Stimulated activated CD8-positive, alpha-beta memory T cell treated with anti-CD3 and anti-CD28 coated beads, Interleukin-7, amount 100 ng/mL, for 1 hour (primary cell): ENCODE measurements at places on chromosomes 1 and 21.

GRCh38 chr1:53909946-53910345 lies 16.0 kb downstream of the DIO1 start:
- DNase-seq = no peak

GRCh38 chr21:30408782-30409494 lies 13.1 kb downstream of the KRTAP13-1 start:
- DNase-seq = no peak

DNA sequence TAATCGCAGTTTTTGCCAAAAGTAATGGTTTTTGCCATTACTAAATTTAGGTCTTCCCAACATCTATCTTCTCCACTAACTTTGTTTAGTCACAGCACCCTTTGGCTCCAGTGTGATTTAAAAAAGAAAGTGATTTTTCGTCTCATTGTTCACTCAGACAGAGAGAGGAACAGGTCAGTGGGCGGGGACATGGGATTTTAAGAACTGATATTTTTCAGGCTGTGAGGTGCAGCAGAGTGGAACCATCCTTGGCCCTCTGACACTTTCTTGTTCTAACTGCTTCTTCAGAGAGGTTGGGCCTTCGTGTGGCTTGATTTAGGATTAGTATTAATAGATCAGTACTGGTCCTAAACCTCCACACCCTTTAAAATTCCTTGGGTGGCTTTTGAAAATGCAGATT lies 38.8 kb downstream of the CASQ2 start:
- no peak for DNase-seq

DNA sequence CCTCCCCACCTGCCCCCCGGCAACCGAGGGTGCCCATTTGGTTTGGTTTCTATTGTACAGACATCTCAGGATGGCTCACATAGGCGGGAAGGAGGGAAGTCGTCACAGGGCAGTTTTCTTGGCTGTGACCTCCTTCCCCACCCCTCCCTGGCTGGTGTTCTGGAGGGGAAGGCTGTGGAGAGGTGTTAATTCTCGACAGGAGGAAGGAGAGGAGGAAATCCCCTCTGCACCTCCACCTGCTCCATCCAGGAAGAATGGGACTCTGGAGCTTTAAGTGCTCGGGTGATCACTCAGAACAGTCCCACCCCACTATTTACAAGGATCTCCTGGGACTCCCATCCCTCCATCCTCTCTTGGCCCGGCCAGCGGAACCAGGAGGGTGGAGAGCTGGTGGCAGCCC lies 7.6 kb downstream of the MEX3A start:
- no peak for DNase-seq

DNA sequence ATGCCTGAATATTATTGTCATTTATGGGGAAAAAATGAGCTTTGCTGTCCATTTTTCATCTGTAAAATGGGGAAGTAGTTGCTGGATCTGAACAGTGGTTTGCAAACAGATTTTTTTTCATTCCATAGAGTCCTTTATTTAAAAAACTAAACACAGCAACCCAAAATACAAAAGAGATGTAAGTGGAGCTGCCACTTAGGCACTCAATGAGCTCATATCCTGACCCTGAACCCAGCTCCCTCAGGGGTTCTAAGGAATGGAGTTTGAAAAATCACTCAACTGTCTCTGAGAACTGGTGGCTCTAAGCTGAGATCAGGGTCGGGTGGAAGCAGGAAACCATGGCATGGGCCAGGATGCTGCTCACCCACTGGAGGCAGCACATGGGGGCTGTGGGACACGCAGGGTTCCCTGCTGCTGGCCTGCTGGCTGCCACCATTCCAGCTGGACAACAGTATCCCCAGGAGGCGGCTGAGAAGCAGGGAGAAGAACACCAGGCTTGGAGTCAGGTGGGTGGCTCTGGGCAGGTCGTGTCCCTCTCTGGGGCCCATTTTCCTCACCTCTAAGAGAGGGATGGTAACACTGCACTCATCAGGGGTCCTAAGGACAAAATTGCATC lies 9.6 kb upstream of the ECE1 start:
- no peak for DNase-seq

GRCh38 chr1:41502912-41503311 lies 18.4 kb upstream of the EDN2 start:
- DNase-seq = no peak

GRCh38 chr1:180975551-180975950 lies 47.1 kb downstream of the STX6 start:
- no peak for DNase-seq

DNA sequence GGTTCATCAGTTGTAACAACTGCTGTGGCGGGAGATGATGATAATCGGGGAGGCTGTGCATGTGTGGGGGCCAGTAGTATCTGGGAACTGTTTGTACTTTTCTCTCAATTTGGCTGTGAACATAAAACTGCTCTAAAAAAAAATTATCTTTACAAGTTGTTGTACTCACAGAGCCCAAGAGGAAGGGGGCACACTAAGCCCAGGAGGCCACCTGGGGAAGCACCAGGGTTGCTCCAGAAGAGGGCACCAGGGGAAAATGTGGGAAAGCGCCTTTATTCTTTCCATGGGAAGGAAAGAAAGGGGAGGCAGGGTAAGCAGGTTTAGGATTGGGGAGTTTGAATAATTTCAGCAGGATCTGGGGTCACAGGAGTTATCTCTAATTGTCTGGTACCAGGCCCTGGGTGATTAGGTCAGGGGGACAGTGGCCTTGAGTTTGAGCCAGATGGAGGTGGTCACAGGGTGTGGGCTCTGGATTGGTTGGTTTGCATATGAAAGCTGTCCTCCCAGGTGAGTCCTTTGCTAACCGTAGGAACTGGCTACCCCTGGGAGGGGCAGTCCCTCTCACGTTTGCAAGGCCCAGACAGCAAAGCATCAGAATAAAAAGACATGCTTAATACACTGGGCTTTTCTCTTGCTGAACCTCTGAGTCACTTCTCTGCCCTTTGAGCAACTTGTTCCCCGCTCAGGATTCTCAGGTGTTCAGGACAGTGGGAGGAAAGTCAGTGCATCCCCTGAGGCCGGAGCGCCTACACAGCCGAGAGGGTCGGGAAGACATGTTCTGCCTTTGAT lies 11.2 kb downstream of the MYOC start:
- no peak for DNase-seq

GRCh38 chr1:199474738-199475137 lies 552.8 kb upstream of the NR5A2 start:
- DNase-seq = no peak

DNA sequence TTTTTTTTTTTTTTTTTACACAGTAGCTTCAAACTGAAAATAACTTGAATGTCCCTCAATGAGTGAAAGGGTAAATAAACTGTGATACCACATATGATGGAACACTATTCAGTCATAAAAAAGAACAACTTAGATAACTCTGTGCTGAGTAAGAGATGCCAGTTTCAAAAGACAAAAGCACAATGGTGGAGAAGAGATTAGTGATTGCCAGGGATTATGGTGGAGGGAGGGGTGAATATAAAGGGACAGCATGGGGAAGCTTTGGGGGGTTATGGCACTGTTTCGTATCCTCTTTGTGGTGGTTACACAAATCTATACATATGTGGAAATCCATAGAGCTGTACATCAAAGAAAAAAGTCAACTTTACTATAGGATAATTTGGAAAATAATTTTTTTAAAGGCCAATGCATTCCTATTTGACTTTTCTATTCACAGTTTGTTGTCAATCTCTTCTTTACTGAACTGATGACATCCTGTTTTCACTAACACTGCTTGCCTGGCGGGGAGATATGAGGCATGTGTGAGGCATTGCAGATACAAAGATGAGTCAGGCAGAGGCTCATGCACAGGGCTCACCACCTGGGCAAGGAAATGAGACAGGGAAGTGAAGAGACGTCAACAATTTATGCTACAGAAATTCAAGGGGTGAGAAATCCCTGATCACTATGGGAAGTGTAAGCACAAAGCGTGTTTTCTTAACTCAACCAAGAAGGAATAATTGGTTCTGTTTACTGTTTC lies 302.7 kb downstream of the DUSP10 start:
- no peak for DNase-seq

- no peak for DNase-seq
These were observed 45.4 kb upstream of the TENT5B start for GRCh38 chr1:27057801-27058625.

DNA sequence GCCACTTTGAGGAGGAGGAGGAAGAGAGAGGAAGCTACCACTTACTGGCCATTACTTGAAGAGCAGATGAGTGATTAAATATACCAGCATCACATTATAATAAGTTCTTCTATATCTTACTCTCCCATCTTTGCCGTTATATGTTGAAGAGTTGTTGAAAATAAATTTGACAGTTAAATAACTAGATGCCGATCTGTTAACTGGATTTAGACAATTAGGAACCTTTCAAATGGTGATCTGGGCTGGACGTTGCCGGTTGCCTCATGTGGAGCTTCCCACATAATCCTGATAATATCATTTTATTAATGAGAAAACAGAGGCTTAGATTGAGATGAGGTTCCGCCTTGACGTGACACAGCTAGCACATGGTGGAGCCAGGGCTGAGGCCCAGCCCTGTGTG lies 147.0 kb downstream of the SDCCAG8 start:
- no peak for DNase-seq

DNA sequence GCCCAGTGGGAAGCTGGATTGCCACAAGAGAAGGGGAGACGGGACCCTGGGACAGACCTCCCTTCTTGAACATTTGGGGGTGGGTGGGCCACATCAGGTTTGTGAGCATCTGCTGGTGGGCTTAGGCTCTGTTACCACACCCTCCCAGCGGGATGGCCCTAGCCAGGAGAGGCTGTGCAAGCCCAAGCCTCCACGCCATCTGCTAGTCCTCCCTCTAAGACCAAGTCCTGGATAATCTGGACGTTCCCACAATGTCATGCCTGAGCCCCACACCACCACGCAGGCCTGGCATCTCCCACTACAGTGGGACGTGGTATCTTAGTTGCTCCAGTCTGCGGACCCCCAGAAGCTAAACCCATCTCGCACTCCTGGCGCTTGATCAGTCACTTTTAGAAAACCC lies 3.7 kb upstream of the IBA57 start:
- DNase-seq = no peak

- no peak for DNase-seq
These were observed 18.3 kb downstream of the PLEKHA6 start for GRCh38 chr1:204341380-204341779.

- no peak for DNase-seq
These were observed 63.1 kb upstream of the SH3GLB1 start for GRCh38 chr1:86641318-86641717.

DNA sequence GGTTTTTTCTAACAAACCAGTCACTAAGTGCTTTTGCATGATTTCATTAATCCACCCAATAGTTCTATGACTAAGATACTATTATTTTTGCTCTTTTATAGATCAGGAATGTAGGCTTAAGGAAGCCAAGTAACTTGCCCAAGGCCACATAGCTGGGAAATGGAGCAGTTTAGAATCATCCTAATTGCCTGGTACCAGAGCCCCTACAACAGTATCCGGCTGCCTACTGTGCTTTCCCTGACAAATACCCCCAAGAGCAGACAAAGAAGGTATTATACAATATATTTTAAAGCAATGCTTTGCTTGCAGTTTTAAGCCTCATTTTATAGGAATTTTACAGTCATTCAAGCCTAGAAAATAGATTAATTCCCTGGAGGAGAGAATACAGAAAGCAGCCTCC lies 45.5 kb upstream of the RASAL2 start:
- DNase-seq = no peak

- DNase-seq = no peak
These were observed 856 bp downstream of the FDPS start for GRCh38 chr1:155309423-155310021.

- no peak for DNase-seq
These were observed 206.3 kb downstream of the OMA1 start for GRCh38 chr1:58340185-58340584.
